ENCODE measurements at places on chromosomes 2 and 18.

GRCh38 chr2:239537633-239538356, 137.0 kb upstream of the HDAC4 start:
- DNase-seq: no peak

GRCh38 chr2:236526455-236527158, 43.0 kb upstream of the ACKR3 start:
- DNase-seq: no peak

DNA sequence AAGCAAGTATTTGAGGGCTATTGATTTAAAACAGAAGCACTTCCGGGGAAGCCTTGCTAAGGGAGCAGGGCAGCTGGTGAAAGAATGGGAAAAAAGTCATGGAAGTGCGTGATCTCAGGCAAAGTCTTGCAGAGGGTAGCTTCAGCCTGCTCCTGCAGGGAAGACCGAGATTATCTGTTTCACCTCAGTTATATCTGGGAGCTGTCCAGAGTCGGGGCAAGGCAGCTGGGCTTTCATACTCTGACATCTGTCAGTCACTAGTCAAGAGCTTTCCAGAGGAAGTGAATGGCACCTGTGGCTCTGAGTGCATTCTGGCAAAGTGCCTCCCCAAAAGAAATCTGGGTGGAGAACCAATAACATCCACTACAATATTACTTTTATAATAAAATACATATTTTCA, 8.7 kb downstream of the NXPH2 start:
- DNase-seq: no peak

DNA sequence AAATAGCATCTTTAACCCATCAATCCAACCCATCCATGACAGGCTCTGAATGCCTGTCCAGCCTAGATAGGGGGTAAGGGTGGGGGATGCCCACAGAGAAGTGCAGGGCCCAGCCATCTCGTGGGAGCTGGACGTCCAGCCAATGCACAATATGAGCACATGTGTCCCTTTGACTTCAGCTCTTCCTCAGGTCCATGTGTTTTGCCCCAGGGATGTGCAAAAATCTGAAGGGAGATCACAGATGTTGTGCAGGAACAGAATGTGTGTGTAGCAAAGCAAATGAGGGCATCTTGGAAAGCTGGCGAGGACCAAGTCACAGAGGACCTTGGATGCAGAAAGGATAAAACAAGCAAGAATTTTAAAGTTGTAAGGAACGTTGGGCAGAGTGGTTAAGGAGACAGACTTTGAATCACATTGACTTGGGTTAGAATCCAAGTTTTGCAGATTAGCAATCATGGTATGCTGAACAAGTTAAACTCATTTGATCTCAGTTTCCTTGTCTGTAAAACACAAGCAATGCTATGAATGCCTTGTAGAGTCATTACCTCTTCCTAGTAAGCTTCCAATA, 104.5 kb downstream of the TTC32 start:
- no peak for DNase-seq

- DNase-seq: no peak
These were observed 9.4 kb upstream of the CAVIN2 start for GRCh38 chr2:191856111-191856876.
